PC-9 (cell line): ENCODE measurements at places on chromosomes 5 and 9. TPM values are rescaled to one million over a fixed set of nuclear protein-coding genes. Genes with fewer than 3 reads are reported as not detected.

GRIN3A gene
- total RNA-seq = not detected in 2 replicates

PRRX2 gene
- 0.98 and 1.6 TPM in 2 replicates for total RNA-seq

GRM6 gene
- total RNA-seq = not detected in 2 replicates

FBXO4 gene
- 27.8 and 30.4 TPM in 2 replicates for total RNA-seq

OLFML2A gene
- total RNA-seq = 5.7 and 9.0 TPM in 2 replicates

SPOCK1 gene
- total RNA-seq = 23.9 and 31.8 TPM in 2 replicates

GPR150 gene
- 0.17 TPM in 1 of 2 replicates, not detected in the other for total RNA-seq

PLAC8L1 gene
- not detected in 2 replicates for total RNA-seq

OR13F1 gene
- not detected in 2 replicates for total RNA-seq

SLC34A1 gene
- 0.28 TPM in 1 of 2 replicates, not detected in the other for total RNA-seq

PAEP gene
- not detected in 2 replicates for total RNA-seq

PCDHB3 gene
- total RNA-seq = 0.17 and 0.55 TPM in 2 replicates

ANKRD34B gene
- total RNA-seq = 0.15 and 0.26 TPM in 2 replicates

PCA3 gene
- total RNA-seq = not detected in 2 replicates

SPAG8 gene
- 0.48 and 1.0 TPM in 2 replicates for total RNA-seq

CXCL14 gene
- total RNA-seq = not detected in 2 replicates

TAF11L10 gene
- not detected in 2 replicates for total RNA-seq

RNF180 gene
- not detected in 2 replicates for total RNA-seq

ZNF483 gene
- 7.0 and 7.3 TPM in 2 replicates for total RNA-seq

SARDH gene
- total RNA-seq = 9.9 and 11.3 TPM in 2 replicates
